Activated CD4-positive, alpha-beta T cell treated with anti-CD3 and anti-CD28 coated beads, Interleukin-10, Interleukin-2, amounts not matched to agents 100 ng/mL and 50 ng/mL, durations not matched to agents 16 hours and 8 hours (primary cell): ENCODE measurements at places on chromosomes 6 and 20.

- no peak for DNase-seq
These were observed 120.3 kb upstream of the MOCS1 start for GRCh38 chr6:40054602-40055001.

DNA sequence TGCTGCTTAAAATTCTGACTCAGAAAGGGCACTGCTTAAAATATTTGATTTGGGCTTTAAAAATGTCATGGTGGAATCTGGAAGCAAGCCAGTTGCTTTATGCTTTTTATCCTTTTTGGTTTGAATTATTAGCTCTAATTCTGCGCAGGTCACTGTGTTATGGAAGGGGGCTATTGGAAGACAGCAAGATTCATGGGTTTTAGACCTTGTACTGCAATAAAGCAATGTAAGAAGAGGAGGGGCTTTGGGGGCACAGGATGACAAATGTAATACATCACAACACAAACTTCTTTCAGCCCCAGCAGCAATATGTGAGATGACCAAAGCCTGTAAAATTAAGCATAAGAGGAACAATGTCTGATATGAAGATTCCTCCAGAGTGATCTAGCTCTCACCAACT, 68.4 kb downstream of the TFAP2B start:
- DNase-seq, result no peak

DNA sequence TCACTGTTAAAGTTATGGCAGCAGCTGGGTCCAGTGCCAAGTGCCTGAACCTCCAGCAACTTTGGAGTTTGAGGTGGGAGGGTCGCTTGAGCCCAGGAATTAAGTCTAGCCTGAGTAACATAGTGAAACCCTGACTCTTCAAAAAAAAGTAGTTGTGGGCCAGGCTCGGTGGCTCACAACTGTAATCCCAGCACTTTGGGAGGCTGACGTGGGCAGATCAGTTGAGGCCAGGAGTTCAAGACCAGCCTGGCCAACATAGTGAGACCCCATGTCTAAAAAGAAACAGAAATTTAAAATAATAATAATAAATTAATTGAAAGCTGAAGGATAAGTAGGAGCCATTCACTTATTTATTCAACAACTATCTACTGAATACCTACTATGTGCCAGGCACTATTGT, 33.8 kb downstream of the FKBP5 start:
- no peak for DNase-seq

GRCh38 chr6:24929242-24929641, 6.5 kb downstream of the RIPOR2 start:
- peak; percentile 68 for DNase-seq

DNA sequence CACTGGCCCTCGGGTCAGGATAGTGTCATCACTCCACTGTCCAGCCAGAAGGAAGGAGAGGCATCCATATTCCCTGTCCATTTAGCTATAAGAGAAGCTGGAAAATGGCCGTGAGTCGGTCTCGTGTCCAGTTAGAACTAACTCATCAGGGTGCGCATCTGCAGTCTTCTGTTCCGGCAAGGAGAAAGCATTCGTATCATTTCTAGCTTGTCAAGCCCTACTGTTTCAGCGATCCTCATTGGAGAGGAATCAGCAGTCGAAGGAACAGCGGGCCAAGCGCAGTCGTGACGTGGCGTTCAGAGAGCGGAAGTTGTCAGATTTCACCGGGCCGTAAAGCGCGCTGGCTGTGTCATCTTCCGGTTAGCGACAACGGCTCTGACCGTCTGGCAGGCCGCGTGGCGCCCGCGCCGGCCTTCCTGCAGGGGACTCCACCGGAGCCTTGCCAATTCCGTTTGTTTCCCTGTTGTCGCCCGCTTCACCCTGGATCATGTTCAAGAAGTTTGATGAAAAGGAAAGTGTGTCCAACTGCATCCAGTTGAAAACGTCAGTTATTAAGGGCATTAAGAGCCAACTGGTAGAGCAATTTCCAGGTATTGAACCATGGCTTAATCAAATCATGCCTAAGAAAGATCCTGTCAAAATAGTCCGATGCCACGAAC, 32.9 kb downstream of the HM13 start:
- DNase-seq, result peak; percentile 89

- no peak for DNase-seq
These were observed 61.9 kb downstream of the CYP39A1 start for GRCh38 chr6:46590765-46591164.

GRCh38 chr20:54199283-54199682, 8.6 kb upstream of the PFDN4 start:
- DNase-seq, result no peak

DNA sequence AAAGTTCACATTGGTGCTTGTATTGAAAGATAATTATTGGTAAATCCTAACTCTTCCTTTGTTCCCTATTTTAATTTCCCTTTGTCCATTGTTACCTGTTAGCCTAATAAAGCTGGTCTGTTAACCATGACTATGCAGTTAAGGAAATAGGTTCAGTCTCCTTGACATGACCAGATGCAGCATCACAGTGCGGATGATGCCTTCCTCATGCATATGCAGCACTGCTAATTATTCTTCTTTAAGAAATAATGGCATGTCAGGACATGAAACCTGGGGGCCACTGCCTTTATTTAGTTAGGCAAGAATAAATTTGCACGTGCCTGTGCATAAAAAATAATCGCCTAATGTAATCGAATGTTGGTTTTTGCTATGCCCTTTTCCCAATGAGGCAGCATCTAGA, 16.5 kb downstream of the PBOV1 start:
- no peak for DNase-seq

- DNase-seq, result no peak
These were observed 72.9 kb downstream of the TOX2 start for GRCh38 chr20:43987531-43987930.

DNA sequence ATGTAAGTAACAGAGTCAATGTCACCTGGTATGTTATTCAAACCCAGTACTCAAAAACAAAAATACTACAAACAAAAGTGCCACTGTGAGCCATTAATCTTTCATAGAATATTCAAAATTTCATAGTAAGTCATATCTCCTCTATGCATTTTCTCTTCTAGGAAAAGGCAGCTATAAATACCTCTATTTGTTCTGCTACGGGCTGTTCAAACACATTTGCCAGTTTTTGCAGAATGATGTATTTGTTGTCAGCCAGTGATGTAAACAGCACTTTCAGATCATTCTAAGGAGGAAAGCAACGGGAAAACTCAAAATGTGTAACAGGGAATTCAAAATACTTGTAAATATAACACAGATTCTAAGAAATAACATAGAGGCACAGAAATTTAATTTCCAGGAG, 388.2 kb downstream of the SYNE1 start:
- DNase-seq, result no peak

DNA sequence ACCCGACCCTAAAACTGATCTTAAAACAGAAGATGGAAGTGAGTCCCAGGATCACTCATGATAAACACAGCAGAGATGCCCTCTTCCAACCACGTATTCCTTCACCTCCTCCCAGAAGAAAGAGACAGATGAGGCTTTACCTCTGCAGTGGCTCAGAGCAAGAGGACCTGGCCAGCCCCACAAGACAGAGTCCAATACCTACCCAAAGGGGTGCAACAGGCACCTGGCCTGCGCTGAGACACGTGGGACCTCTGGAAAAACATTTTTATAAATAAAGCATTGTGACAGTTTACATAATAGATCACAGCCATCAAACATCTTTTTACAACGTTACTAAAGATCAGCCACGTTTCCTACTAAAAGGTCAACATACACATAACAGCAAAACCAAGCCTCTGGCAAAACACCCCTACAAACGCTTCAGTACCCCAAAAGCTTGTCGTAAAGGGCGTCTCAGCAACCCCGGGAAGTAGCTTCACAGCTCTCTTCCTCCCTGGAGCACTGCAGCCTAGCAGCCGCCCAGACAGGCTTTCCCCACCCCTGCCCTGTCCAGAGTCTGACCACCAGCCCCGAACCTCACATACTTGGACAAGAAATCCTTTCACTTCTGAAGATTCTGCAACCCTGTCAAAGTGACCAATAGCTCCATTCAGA, 2.9 kb downstream of the TAF4 start:
- DNase-seq, result no peak

GRCh38 chr20:56778765-56779195, 149.7 kb downstream of the TFAP2C start:
- DNase-seq, result no peak

DNA sequence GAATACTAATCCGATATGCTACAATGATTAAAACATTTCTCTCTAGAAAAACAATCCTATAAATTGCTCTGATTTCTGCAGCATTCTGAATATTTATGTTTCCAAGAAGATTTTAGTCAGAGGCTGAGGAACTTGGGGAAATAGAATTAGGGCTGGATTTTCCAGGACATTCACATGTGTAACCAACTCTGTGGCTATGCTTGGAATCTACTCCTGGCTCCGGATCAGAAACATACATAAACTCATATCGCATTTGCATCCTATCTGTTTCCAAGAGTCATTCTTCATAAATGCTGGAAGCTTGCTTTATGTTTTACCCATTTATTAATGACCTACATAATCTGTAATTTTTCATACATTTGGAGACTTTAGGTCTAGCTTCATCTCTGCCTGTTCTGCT, 459.9 kb upstream of the MARCKS start:
- no peak for DNase-seq

DNA sequence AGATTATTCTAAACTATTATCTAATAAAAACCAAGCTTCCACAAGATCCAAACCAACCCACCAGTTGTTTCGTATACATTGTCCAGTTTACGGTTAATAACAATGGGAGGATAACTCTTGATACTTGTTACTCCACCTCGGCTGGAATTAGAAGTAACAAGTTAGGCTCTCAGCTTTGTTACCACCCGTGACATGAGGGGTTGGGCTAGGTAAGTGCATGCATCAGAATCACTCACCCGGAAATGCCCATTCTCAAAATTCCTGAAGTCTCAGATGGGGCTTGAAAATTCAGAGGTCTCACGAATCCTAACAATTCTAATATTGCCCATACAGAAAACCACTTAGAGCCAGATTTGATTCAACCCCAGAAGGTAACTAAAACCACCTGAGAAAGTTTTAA, 27.0 kb upstream of the SERPINB1 start:
- no peak for DNase-seq

- DNase-seq, result no peak
These were observed 288.7 kb upstream of the CDYL start for GRCh38 chr6:4487538-4487937.

- DNase-seq, result no peak
These were observed 9.4 kb downstream of the ABCC10 start for GRCh38 chr6:43436577-43437282.

DNA sequence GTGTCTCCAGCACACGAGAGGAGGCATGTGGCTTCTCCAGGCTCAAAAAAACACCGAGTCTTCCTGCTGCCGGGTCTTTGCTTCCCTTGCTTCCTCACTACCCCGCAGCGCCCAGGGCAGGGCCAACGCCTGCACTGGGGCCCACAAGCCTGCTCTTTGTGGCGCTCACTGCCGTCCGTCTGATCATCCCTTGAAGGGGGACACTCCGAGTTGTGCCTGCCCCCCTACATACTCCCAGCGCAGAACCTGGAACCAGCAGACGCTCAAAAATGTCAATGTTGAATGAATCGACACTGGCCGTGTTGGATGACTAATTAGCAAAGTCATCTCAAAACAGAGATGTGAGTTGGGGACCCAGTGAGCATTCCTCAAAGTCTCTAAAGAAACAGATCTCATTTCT, 8.1 kb upstream of the ARFGAP1 start:
- DNase-seq, result no peak

- DNase-seq, result no peak
These were observed 30.5 kb upstream of the RPP40 start for GRCh38 chr6:5034328-5034727.

DNA sequence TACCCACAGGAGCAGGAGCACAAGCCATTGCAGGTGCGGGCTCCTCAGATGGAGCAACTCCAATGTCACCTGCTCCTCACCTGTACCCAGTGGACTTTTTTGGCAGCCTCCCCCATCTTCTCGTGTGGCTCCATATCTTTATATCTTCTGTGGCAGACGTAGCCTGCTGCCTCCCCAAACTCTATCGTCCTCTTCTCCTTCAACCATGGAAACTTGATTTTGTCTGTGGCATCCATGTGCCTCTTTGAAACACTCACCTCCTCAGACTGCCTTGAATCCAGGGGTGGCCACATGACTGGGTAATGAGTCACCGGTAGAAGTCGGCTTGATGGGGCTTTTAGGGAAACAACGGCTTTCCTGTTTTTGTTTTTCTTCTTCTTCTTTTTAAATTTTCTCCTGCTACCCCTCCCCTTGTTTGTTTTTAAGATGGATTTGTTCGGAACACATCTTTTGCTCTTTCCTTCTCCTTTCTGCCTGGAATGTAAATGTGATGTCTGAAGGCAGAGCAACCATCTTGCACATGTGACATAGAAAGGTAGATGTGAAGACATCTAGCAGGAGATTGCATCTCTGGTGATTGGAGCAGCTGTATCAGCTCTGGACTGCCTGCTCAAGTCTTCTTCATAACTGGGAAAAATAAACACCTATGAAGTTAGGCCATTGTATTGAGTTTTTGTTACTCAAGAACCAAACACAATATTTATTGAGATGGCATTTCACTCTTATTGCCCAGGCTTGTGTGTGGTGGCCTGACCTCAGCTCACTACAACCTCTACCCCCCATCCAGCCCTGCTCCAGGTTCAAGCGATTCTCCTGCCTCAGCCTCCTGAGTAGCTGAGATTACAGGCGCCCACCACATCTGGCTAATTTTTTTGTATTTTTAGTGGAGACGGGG, 69.9 kb upstream of the DDR1 start:
- peak; percentile 81 for DNase-seq

GRCh38 chr6:96157018-96157565, 141.3 kb downstream of the FUT9 start:
- peak; percentile 6 for DNase-seq

- no peak for DNase-seq
These were observed 924 bp downstream of the FAM162B start for GRCh38 chr6:116764629-116764960.

- no peak for DNase-seq
These were observed 228.4 kb upstream of the RSPO3 start for GRCh38 chr6:126890055-126890454.

DNA sequence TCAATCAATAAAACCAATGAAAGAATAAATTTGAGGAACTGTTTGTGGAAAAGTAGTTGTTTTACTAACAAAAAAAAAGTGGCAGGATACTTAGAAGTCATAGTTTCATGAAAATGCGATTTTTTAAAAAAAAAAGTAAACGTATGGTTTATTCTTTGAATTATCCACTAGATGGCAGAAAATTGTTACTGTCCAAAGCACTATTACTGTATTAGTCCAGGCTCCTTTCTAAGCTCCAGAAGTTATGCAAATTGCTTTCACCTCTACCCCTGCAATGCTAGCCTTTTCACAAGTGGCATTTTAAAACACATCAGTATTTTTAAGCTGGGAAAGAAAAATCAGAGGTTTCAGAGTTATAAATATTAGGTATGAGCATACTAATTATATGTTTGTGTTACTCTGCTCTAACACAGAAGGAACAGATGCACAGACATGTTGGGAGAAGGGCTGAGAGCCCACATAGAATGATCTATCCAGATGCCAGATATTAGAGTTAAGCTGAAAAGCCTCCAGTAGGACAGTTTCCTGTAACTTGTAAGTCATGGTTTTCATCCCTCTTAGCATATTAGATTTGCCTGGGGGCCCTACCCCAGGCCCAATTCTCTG, 63.9 kb downstream of the FHL5 start:
- peak; percentile 26 for DNase-seq

- no peak for DNase-seq
These were observed 36.5 kb downstream of the CDH26 start for GRCh38 chr20:59994697-59995122.
